ENCODE measurements at places on chromosomes 12 and 14.

DNA sequence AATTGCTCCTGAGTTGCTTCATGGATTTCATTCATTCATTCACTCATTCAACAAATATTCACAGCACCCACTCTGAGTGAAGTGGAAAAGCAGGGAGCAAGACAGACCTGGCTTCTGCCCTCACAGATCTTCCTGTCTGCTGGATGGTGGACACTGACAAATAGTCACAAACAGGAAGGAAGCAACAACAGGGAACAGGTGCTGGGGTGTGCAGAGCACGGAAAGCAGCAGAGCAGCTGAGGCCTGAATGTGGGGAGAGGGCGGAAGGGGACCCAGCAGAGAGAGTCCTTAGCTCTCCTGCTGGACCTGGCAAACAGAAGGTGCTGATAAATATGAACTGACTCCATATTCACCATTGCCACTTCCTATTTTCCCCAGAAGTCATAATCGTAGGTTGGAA is 54.4 kb downstream of the SETD3 start:
- DNase-seq = no peak

DNA sequence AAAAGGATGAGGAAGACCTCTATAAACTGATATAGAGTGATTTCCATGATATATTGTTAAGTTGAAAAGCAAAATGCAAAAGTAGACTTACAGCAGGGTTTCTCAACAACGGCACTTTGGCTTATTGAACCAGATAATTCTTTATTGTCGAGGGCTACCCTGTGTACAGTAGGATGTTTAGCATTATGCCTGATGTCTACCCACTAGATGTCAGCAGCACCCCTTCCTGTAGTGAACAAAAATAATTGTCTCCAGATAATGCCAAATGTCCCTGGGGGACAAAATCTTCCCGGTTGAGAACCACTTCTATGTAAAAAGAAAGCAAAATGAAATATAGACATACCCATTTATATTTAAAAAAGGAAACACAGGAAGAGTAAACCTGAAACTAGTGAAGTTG is 32.4 kb downstream of the ABCD2 start:
- DNase-seq = no peak

- DNase-seq = no peak
These were observed 158.1 kb downstream of the FLRT2 start for GRCh38 chr14:85688006-85688405.

GRCh38 chr14:90398315-90398839 is 1.5 kb downstream of the CALM1 start:
- no peak for DNase-seq

DNA sequence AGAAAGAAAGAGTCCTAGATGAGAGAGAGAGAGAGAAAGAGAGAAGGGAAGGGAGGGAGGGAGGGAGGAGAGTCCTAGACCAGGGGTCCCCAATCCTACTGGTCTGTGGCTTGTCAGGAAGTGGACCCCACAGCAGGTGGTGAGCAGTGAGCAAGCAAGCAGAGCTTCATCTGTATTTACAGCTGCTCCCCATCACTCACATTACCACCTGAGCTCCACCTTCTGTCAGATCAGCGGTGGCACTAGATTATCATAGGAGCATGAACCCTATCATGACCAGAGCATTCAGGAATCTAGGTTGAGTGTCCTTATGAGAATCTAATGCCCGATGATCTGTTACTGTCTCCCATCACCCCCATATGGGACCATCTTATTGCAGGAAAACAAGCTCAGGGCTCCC is 39.2 kb upstream of the AMN1 start:
- DNase-seq = no peak

DNA sequence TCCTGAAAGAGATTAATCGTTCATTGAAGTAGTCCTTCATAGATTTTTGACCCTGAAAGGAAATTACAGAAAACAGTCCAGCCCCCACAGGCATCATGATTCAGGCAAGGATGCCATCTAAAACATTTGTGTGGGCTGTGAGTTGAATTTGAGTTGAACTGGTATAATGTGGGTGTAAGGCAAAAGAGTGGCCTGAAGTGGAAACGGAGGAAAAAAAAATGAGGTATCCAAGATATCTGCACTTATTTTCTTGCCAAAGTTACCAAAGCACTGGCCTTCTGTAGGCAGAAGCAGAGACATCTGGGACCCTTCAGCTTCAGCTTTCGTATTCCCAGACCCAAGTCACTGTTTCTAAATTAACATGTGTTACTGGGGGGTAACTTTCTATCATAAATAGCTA is 105.1 kb upstream of the DIO2 start:
- DNase-seq = no peak

DNA sequence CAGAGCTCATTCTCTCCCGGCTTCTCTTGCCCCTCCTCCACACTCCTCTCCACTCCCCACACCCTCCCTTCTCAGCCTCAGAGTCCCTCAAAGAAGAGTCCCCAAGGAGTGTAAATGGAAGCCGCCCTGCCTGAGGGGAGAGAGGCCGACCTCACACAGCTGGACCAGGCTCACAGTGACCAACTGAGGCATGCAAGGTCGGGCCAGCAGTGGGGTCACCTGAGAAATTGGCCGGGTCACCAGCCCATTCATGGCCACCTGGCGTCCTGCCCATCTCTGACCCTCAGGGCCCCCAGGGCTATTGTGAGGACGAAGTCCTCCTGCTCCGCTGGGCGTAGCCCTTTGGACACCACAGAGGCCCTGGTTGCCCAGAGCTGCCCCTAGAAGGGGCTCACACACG is 49.5 kb upstream of the NUAK1 start:
- no peak for DNase-seq

DNA sequence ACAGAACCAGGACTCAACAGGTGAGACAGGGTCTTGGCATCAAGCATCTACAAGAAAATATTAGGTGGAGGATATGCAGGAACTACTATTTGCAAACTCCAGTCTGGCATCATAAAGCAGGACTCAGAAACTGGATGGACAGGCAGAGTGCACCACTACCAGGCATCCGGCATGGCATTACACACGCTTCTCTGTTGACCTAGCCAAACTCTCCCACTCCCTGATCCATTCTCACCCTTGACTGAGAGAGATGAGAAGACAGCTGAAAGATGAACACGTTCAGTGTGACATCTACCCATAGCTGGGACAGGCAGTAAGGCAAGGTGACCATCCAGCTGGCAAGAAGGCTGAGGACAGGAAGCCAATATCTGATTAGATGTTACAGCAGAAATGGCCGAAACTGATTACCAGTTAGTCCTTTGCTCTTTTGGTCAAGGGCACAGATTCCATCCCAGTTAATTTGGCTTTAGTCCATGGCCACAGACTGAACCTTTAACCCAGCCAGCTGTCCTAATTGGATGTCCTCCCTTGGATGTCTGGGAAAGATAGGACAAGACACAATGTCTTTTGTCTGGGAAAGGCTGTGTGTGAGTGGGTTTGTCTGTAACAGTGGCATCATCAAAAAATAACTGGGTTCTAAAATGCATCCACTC is 71.6 kb downstream of the BBS10 start:
- no peak for DNase-seq

DNA sequence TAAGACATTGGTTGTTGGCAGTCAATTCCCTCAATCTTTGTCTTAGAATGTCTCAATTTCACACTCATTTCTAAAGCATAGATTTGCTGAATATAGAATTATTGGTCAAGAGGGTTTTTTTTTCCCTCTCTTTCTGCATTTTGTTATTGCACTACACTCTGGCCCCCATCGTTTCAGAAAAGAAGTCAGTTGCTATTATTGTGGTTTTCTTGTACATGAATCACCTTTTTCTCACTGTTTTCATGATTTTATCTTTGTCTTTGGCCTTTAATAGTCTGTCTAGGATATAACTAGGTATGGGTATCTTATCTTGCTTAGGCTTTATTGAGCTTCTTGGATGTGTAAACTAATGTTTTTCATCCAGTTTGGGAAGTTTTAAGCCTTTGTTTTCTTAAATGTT is 194.3 kb upstream of the DAAM1 start:
- DNase-seq = no peak

GRCh38 chr12:47433876-47434275 is 272.0 kb downstream of the RPAP3 start:
- no peak for DNase-seq

GRCh38 chr14:56452940-56453339 is 126.7 kb upstream of the TMEM260 start:
- no peak for DNase-seq

- no peak for DNase-seq
These were observed 27.4 kb upstream of the PRKD1 start for GRCh38 chr14:29955087-29955486.

- DNase-seq = no peak
These were observed 96.9 kb downstream of the GCH1 start for GRCh38 chr14:54805445-54806322.

DNA sequence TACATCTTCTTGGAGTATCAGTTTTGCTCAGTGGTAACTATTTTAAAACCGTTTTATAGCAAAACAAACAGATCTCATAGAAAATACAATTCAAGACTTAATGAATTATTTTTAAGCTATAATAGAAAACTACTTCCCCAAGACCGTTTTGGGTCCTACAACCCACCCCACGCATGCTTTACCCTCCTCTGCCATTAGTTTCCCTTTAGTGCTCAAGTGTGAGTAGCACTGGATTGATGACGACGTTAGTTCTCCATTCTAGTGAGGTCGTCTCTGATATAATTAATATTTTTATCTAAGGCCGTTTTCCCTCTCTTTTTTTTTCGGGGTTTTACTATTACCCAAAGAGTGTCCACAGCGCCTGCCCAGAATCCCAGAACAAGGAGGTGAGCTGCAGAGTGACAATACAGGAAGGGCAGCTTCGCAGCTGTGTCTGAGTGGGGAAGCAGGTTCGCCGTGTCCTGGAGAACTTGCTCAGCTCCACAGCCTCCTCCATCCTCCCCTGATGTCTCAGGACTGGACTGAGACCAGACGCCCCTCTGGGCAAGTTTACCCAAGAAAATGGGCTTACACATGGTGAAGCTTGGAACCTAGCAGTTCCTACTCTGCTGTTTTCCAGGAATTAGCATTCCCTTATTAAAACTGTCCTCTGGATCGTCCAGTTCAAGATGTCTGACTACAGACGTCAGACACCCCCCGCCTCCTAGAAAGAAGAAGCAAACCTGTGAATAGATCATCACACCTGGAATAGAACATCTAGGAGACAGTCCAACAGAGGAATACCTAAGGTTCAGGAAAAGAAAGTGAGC is 31.9 kb upstream of the MON2 start:
- DNase-seq = no peak

DNA sequence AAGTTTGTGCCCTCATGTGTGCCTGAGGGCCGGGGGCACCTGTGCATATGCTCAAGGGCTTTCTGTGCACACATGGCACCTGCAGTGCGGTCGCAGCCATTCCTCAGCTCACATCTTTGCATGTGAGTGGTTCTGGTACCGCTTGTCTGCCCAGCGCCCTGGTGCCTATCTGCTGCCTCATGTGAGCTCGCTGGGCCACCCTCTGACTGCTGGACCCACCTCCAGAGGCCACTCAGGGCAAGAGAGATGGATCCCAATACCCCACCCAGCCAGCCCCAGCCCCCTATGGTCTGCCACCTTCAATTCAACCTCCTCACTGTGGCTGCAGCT is 5.4 kb upstream of the AMN start:
- no peak for DNase-seq

DNA sequence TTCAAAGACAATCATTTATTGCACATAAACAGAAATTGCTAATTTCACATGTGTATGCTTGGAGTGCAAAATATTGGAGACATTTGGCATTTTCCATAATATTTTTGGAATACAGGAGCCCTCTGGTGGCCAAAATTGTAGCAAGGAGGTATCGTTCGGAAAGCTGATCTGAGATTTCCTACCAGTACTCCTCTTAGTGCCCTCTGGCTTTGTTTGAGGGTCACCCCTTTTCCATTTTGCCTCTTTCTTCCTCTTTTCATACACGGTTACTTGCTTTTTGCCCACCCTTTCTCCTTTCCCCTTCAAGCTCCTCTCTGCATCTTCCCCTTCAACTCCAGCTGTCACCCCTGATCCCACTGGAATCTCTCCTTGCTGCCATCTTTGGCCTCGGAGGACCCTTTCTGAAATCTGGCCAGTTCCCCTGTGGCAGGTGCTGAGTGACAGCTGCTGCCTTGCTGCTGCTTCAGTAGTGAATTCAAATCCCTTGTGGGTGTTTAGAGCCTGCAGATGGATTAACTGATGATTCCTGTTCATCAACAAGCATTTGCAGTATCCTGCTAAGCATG is 164.6 kb upstream of the PARP11 start:
- DNase-seq = no peak

DNA sequence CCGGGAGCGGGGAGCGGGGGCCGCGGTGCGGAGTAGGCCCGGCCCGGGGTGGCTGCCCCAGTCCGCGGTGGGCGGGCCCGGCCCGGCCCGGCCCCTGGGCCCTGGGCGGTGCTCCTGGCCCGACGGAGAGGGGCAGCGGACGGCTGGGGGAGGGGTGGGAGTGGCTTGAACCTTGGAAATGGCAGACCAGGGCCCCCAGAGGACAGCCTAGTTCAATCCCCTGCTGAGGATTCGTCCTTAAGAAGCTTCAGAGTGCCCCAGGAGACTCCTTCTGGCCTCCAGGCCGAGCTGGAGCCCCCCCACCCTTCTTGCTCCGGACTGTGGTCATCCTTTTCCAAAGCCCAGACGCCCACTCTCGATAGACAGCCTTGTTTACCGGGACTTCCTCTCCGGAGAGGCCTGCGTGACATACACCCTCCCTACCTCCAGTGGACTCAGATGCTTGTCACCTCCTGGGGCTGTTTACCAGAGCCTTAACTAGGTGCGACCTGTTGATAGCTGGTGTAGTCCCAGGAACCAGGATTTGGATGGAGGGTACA is 458 bp downstream of the KHNYN start:
- no peak for DNase-seq

- no peak for DNase-seq
These were observed 65.9 kb upstream of the JDP2 start for GRCh38 chr14:75361751-75362433.

DNA sequence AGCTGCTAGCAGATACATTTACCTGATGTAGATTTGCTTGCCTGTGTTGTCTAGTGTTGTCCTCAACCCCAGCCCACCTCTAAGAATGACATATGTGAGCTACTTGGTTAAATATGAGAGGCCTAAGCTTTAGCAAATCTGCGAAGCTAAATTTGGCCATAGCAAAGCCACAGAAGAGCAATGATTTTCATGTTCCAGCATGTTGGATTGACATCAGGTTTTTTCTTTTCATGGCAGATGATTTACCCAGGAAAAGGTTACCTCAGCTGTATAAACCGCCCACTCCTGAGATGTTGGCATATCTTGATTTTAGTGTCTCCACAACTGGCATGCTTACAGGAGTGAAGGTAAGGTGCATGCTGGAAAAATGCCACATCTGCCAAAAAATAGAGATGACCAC is 36.4 kb upstream of the ATF1 start:
- no peak for DNase-seq

All from cerebellar nuclear complex (tissue), 1 donor.